ENCODE measurements at places on chromosomes 16 and 17. TPM values are rescaled to one million over a fixed set of nuclear protein-coding genes. Genes with fewer than 3 reads are reported as not detected.

The CCL15 gene
- not detected for total RNA-seq

The AIPL1 gene
- not detected for total RNA-seq

The SGSH gene
- 10.3 TPM for total RNA-seq

The OTOA gene
- not detected for total RNA-seq

The SPNS3 gene
- total RNA-seq = not detected

The TMEM231 gene
- 27.8 TPM for total RNA-seq

The CFAP97D1 gene
- total RNA-seq = not detected

The HOXB13 gene
- total RNA-seq = 1.6 TPM

The FOXC2 gene
- not detected for total RNA-seq

The ADGRG1 gene
- total RNA-seq = 1.4 TPM

The PTGES3L gene
- total RNA-seq = 1.9 TPM

The PRSS27 gene
- total RNA-seq = 0.57 TPM

The HS3ST4 gene
- total RNA-seq = not detected

The KRT24 gene
- not detected for total RNA-seq

The TMEM235 gene
- not detected for total RNA-seq

The RNF43 gene
- total RNA-seq = not detected

The TBC1D3I gene
- total RNA-seq = not detected

The ADAMTS18 gene
- total RNA-seq = 0.22 TPM

The NOG gene
- 3.0 TPM for total RNA-seq

The NOL11 gene
- 50.5 TPM for total RNA-seq
